ENCODE measurements at places on chromosomes 1 and 21.

DNA sequence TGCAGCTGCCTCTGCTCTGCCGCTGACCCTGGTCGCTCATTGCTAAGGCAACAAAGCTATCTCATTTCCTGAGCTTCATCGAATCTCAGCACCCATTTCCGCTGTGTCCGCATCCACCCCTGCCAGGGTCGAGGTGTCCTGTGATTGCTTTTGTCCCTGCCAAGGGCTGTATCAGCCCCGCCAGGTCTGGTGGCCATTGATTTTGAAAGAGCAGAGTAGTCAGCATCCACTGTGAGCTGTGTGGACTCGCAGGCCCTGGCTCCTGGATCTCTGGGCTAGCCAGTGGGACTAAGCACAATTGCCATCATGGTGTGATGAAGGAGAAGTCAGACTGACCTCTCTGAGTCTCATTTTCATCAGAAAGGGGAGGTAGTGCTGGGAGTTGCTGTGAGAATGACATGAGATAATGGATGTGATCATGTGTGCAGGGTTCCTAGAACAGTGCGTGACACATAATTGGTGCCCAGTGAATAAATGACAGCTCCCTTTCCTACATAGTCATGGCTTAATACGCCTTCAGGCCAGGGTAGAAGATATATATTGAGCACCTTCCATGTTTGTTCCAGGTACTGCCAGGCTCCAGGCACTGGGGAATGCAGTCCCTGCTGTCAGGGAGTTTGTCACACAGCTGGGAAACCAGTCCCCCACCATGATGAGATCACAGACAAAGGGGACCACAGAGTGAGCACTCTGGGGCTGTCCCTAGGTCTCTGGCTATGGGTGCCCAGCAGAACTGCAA lies 32.1 kb downstream of the NAV1 start:
- DNase-seq = no peak

DNA sequence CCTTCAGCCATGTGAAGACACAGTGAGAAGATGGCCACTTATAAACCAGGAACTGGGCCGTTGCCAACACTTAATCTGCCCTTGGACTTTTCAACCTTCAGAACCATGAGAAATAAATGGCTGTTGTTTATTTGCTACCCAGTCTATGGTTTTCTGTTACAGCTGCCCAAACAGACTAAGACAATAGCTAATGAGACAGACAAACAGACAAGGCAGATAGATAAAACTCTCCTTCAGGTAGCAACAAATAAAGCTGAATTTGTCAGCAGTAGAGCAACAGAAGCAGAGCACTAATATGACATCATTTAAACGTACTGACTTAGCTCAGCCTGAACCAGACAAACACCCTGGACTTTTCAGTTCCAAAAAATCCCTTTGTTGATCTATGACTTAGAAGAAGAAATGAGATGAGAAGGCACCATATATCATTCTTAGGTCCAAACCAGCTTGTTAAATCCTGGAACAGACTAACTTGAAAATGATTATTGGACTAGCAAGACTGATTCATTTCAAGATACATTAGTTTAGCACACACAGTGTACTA lies 27.0 kb downstream of the ZZZ3 start:
- no peak for DNase-seq

GRCh38 chr1:226407199-226407496 lies 745 bp downstream of the PARP1 start:
- no peak for DNase-seq

DNA sequence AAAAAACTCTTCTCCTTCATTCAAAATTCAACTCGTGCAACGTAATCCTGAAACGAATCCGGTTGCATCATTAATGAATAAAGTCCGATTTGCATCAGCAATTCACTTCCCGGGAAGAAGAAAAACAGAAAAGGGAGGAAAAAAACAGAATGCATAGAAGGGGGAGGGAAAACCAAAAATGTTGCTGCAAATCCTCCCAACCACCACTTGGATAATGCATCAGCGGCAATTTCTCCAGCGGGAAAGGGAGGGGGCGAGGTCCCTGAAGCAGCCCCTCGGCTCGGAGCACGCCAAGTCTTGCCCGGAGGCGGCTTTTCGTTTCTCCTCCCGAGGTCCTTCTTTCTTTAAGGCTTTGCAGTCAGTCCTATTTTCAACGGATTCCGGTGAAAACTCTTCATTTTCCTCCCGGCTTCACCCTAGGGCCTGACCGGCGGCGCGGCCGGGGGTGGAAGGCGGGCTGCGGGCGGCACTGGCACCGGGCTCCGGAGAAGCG lies 723 bp downstream of the CDC42BPA start:
- DNase-seq = no peak

GRCh38 chr1:2160451-2161300 lies 33.9 kb downstream of the FAAP20 start:
- DNase-seq = no peak

- DNase-seq = no peak
Observed at GRCh38 chr1:153652805-153653500, 5.5 kb upstream of the SNAPIN start.

DNA sequence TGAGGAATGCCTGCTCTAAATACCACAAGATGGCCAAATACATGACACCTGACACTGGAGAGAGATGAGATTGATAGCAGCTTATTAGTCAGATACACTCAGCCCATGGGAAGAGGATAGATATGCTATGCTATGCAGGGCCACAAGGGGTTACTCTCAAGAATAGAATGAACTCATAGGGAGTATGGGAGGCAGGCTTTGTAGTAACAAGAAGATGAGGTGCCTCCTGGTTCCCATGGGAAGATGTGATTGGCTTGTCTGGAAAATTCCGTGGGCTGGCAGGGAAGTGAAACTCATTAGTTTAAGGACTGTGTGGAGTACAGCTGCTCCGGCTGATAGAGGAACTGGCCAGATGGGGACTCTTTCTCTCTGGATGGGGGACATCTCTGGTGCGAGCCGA lies 16.5 kb downstream of the CCDC30 start:
- no peak for DNase-seq

- no peak for DNase-seq
Observed at GRCh38 chr1:149925751-149926150, 1.9 kb downstream of the SF3B4 start.

- peak; percentile 35 for DNase-seq
Observed at GRCh38 chr1:17207966-17208418, 3.1 kb downstream of the PADI1 start.

DNA sequence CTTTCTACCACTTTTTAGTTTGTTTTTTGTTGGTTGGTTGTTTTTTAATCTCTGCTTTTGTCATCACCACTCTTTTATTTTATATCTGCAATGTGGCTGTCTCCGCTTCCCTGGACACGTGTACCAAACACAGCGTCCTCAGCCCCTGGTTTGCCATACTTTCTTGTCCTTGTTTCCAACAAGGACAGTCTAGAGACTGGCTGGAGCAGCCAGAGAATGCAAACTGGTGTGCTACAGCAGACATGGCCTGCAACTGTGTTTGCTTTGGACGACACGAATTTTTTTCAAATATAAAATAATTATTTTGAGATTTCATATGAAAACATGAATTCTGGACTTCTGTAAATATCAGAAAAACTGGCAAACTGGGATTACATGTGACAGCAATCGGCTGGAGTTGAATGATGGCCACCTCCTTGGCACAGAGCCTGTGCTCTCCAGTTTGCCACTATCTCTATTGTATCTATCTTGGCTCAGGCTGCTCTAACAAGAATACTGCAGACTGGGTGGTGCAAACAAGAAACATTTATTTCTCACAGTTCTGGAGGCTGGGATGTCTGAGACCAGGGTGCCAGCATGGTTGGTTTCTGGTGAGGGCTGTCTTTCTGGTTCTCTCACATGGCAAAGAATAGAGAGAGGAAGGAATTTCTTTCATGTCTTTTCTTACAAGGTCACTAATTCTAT lies 34.6 kb upstream of the POU2F1 start:
- no peak for DNase-seq

- no peak for DNase-seq
Observed at GRCh38 chr1:116433275-116434257, 60.5 kb downstream of the ATP1A1 start.

- DNase-seq = no peak
Observed at GRCh38 chr1:163774401-163774945, 452.7 kb downstream of the NUF2 start.

GRCh38 chr1:241611063-241611462 lies 29.1 kb downstream of the CHML start:
- DNase-seq = no peak

GRCh38 chr1:172662464-172663109 lies 3.7 kb downstream of the FASLG start:
- DNase-seq = peak; percentile 91

GRCh38 chr21:44933199-44933917 lies 6.5 kb upstream of the SLX9 start:
- no peak for DNase-seq

GRCh38 chr1:7259955-7260354 lies 474.7 kb downstream of the CAMTA1 start:
- DNase-seq = no peak

DNA sequence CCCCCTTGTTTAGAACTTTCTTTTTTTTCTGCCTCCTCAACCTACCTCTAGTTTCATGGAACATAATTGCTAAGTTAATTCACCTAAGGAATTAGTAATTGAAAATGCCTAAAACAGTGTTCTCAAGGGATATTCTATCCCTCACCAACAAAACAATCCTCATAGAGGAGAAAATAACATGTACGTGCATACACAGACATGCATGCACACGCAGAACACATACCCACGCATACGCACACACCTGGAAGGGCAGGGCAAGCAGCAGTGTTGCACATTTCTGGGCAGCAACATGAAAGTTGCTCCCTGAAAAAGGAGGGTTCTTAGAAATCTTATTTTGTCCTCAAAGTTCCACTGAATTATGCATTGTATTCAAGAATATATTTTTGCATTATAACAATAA lies 76.6 kb downstream of the HHAT start:
- DNase-seq = no peak

DNA sequence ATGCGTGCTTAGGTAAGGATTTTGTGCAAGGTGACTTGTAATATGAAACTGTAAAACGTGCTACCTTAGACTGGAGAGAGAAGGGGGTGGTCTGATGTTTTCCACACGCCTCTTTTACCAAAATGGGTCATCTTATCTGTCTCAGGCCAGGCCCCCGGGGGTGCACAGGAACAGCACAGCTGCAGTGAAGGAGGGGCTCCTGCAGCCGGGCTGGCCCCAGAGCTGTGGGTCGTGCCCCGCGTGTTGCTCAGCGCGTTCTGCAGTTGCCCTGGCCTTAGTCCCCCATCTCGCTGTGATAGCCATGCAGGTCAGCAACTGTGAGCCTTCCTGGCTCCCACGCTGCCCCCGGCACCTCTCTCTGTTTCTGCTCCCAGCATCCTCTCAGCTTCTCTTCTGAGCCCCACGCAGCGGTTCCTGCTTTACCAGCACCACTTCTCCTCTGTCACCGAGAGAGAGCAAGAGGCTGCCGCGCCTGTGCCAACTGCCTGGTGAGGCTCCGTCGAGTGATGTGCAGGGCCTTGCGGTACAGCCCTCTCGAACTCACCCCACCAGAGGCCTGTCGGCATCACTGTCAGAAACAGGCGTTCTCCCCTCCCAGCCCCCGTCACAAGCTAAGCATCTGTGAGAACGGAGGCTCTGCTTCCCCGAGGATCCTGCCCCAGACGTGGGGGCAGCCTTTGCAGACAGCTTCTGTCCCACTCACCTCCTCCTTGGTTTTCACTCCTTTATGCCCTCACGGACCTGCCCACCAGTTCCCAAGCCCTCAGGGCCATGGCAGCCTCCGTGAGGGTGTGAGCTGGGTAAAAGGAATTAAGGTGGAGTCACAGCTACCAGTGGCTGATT lies 73.3 kb downstream of the ADARB1 start:
- DNase-seq = no peak

DNA sequence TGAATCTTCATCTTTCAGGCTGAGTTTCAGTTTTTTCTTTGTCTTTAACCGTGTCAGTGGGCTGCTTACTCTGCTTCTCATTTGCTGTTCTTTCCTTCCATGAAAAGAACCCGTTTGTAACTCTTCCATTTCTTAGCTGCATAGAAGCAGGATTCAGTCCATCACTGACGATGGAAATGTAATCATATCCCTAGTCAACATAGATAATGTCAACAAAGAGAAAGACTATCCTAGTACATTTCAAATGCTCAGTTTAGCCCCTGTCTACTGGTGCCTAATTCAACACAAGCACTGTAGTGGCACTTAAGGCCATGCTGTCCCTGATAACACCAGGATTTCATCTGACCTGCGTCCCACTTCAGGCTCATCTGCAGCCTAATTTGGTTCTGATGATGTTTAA lies 376 bp downstream of the GBP1 start:
- no peak for DNase-seq

GRCh38 chr1:113073479-113073950 lies 517 bp downstream of the LRIG2 start:
- DNase-seq = no peak

GRCh38 chr1:19557609-19558051 lies 72.3 kb upstream of the CAPZB start:
- DNase-seq = no peak

DNA sequence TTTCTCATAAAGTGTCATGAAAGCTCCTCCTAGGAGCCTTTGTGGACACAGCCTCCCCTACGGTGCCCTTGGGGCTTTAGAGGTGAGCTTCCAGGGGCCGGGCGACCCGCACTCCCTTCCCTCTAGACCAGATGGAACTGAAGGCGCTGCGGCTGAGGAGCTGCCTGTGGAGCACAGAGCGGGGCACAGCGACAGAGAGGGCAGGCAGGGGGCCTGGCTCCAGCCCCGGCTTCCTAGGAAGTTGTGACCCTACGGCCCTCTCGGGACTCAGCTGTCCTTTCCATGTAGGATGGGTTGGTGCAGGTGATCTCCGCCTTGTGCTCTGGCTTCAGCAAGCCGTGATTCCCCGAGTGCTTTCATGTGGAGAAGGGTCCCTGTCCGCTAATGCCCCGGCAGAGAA lies 23.6 kb upstream of the NEK2 start:
- DNase-seq = no peak

GRCh38 chr1:83692524-83693381 lies 306.2 kb downstream of the TTLL7 start:
- no peak for DNase-seq

- no peak for DNase-seq
Observed at GRCh38 chr1:92820551-92820950, 11.3 kb upstream of the RPL5 start.

GRCh38 chr21:19018529-19018928 lies 614.9 kb upstream of the TMPRSS15 start:
- DNase-seq = no peak

DNA sequence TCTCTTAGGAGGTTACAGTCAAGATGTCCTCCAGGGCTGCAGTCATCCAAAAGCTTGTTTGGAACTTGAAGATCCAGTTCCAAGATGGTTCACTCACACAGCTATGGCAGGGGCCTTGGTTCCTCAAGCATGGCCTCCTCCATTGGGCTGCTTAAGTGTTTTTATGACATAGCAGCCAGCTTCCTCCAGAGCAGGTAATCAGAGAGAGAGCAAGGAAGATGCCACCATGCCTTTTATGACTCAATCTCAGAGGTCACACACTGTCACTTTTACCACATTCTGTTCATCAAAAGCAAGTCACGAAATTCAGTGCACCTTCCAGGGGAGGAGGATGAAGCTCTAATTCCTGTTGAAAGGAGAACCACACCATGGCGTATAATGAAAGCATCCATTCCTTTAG lies 17.1 kb downstream of the ELAPOR1 start:
- no peak for DNase-seq

DNA sequence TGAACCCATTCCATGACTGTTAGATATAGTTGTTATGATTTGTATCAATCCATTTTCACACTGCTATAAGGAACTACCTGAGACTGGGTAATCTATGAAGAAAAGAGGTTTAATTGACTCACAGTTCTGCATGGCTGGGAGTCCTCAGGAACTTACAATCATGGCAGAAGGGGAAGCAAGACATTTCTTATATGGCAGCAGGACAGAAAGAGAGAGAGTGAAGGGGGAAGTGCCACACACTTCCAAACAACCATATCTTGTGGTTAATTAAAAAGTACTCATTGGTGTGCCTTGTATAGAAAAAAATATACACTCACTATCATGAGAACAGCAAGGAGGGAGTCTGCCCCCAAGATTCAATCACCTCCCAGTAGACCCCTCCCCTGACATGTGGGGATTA lies 137.6 kb upstream of the NBPF11 start:
- no peak for DNase-seq

Data from stimulated activated CD4-positive, alpha-beta T cell treated with anti-CD3 and anti-CD28 coated beads, Interleukin-4, amount 100 ng/mL, for 4 hours (primary cell).